Cardiac muscle cell (in vitro differentiated cells and primary cell): ENCODE measurements at places on chromosomes 6 and 20. TPM values are rescaled to one million over a fixed set of nuclear protein-coding genes. Genes with fewer than 3 reads are reported as not detected.

Gene SAYSD1
- polyA plus RNA-seq, result 9.9 and 12.4 TPM in 2 replicates

Gene SLC35D3
- 1.3 and 3.8 TPM in 2 replicates for polyA plus RNA-seq

DNA sequence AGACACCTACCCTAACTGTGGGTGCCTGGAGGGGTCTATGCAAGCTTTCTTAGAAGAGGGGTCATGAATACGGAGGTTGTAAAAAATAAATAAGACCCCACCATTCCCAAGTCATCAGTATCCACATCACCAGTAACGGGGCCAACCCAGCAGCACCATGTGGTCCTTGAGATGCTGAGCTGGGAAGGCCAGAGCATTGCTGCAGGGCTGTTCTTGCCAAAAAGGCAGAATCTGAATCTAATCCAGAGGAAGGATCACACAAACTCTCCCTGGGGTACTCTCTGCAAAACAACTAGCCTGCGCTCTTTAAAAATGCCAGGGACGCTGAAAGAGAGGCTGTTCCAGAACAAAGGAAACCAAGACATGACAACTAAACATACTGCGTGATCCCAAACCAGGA lies 43.2 kb downstream of the SSR1 start:
- no peak for DNase-seq

GRCh38 chr6:166988674-166989201 lies 10.5 kb upstream of the CEP43 start:
- no peak for DNase-seq

GRCh38 chr6:130666786-130667185 lies 160.4 kb upstream of the SMLR1 start:
- no peak for DNase-seq

DNA sequence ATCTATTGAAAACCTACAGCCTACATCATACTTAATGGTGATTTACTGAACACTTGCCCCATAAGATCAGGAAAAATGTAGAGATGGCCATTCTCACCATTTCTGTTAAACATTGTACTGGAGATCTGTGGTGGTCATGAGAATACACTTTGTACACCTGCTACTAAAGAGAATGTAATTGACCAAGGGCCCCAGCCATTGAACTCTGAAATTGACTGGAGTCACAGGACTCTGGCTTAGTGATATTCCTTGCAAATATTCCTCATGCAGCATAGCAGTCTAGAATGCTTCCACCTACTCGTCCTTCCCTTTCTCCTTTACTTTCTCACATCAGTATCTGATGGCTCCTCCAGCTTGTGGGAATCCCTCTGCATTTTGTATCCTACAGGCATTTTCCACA lies 37.4 kb upstream of the SNX9 start:
- no peak for DNase-seq
